Mammary epithelial cell (primary cell): ENCODE measurements at places on chromosomes 3 and 15. TPM values are rescaled to one million over a fixed set of nuclear protein-coding genes. Genes with fewer than 3 reads are reported as not detected.

Gene RNU5B-1
- polyA plus RNA-seq: not detected

Gene KLF15
- 0.05 TPM for polyA plus RNA-seq

Gene SEMA5B
- polyA plus RNA-seq: 0.11 TPM

Gene C3orf85
- polyA plus RNA-seq: not detected

Gene NISCH
- polyA plus RNA-seq: 43.9 TPM
